Heart left ventricle (tissue), 16 donors: ENCODE measurements at places on chromosomes 12 and 14. TPM values are rescaled to one million over a fixed set of nuclear protein-coding genes. Genes with fewer than 3 reads are reported as not detected.

MAP1LC3B2 gene
- total RNA-seq: 2.1 TPM

GPR137C gene
- total RNA-seq: 1.1 TPM

SLC10A1 gene
- total RNA-seq: not detected

NFE2 gene
- 1.3 TPM for total RNA-seq

KIF5A gene
- 0.20 TPM for total RNA-seq
